NCI-H446 treated with DMSO at 0.1 percent for 48 hours (cell line): ENCODE measurements at places on chromosomes 7 and 10.

DNA sequence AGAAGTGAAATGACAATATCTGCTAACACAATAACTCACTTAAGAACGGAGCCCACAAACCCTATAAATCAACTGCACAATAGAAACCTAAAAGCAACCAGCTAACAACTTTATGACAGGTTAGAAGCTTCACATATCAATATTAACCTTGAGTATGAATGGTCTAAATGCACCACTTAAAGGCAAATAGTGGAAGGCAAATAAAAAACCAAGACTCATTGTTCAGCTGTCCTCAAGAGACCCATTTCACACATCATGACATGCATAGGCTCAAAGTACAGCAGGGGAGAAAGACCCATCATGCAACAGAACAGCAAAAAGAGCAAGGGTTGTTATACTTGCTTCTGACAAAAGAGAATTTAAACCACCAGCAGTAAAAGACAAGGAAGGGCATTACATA lies 46.8 kb downstream of the CDC14C start:
- no peak for DNase-seq

- no peak for DNase-seq
Observed at GRCh38 chr7:101804967-101805366, 12.5 kb upstream of the CUX1 start.

- no peak for DNase-seq
Observed at GRCh38 chr7:42902331-42902730, 9.5 kb downstream of the C7orf25 start.

DNA sequence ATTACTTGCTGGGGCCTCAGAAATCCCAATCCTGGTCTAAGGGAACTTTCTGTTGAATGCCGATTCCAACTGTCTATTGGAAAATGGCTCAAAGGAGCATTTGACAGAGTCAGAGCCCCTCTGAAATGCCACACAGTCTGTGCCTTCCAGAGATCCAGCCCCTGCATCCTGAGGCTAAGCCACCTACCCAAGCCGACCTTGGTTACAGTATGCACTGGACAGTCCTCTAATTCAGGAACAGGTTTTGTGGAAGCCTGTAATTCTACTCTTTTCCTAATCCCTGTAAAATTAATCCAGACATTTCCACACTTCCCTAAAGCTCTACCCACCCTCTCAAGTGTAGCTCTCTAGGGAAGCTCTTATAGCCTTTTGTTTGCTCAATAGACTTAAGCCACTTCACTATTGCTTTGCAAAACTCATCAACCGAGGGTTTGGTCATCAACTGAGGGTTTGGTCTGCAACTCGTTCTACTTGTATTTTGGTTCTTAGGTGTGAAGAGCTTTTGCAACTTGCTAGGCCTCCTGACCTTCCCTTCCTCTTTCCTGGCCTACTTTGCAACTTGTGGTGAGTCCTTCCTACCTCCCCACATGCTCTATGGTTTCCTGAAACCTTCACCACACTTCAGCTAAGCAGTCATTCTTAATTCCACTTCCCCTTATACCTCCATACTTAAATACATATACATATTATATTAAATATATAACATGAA lies 364.8 kb downstream of the SFMBT2 start:
- no peak for DNase-seq

DNA sequence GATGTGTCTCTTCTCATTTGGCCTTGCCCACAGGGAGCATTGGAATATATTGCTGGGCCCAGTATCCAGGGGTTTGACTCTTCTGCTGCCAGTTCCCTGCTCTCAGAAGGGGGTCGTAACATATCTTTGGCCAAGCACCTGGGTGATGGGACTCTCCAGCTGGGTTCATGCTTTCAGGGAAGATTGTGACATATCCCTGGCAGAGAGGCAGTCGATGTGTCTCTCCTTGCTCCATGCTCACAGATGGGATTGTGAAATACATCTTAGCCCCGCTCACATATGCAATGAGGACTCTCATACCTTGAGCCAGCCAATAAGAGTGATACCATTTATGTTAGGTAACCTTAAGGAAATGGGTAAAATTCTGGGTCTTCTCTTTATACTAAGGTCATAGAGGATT lies 39.2 kb upstream of the ZNF680 start:
- DNase-seq, result no peak

DNA sequence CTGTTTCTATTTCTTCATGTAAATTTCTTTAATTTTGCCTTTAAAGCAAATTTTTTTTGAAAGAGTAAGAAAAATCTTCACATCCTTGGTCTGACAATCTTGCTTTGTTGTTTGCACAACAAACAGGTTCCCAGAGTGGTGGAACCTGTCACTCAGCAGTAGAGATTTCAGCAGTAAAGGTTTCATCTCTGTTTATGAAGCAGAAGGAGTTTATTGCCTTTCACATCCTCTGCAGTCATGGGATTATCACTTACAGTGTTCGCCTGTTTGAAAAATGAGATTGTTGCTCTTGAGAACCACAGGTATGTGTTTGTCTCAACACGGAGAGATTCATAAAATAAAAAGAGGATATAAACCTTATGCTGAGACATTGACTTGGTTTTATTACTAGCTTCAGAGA lies 342.6 kb downstream of the IPMK start:
- no peak for DNase-seq

GRCh38 chr7:142345811-142346210 lies 88.0 kb upstream of the PRSS58 start:
- DNase-seq, result no peak

DNA sequence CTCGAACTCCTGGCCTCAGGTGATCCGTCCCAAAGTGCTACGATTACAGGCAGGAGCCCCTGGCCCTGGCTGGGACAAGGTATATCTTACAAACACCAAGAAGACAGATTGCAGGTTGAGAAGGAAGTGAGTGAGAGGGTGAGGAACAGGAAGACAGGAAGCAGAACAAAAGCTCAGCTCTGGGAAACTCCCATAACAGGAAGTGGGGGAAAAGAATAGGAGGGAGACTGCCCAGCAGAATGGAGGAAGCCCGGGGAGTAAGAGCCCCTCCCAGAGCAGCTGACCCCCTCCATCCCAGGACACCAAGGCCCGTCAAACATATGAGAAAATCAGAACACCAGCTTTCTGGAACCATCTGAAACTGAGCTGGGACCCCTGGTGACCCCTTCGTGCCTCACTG lies 2.9 kb downstream of the TECPR1 start:
- DNase-seq, result no peak

GRCh38 chr10:111767661-111768060 lies 415.9 kb downstream of the GPAM start:
- DNase-seq, result no peak

GRCh38 chr7:21616796-21617436 lies 74.1 kb downstream of the DNAH11 start:
- DNase-seq, result no peak

GRCh38 chr7:134539380-134540004 lies 9.4 kb upstream of the AKR1B15 start:
- DNase-seq, result no peak

- no peak for DNase-seq
Observed at GRCh38 chr10:42935466-42935865, 141.4 kb upstream of the RET start.

GRCh38 chr10:86106616-86107015 lies 260.0 kb downstream of the GRID1 start:
- no peak for DNase-seq

DNA sequence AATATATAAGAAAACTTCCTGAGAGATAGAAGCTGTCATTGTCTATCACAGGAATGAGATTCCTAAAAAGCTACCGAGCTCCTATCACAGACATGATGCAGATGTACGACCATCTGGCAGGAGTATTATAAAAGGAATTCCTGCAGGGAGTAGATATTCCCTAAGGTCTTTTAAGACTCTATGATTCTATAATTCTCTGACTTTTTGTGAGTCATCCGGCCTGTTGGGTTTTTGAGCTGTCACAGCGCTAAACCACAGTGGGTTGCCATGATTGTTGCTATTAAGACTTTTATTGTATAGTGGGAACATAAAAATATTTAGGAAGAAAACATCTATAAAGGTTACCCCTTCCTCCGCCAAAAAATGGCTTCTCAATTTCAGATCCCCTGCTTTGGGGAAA lies 223.4 kb downstream of the BMPER start:
- peak; percentile 30 for DNase-seq

DNA sequence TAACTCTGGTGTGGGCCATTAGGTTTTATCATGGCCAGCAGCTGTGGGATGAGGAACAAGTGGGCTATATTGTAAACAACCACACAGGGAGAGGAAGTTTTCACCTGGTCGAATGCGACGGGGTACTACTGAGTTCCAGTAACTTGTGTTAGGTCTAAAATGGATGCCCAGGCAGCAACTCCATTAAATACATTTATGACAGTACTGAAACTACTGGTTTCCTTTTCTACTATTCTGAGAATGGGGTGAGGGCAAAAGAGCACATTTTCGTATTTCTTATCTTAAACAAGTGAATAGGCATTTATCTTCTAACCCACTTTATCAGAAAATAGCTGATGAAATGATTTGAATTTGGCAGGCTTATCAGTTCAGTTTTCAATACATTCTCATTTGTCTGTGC lies 109.7 kb downstream of the C1GALT1 start:
- DNase-seq, result no peak

GRCh38 chr10:29496341-29497162 lies 138.2 kb downstream of the SVIL start:
- DNase-seq, result no peak

GRCh38 chr7:112898432-112899290 lies 108.5 kb upstream of the TMEM168 start:
- DNase-seq, result peak; percentile 28

GRCh38 chr7:151272405-151272804 lies 23.9 kb upstream of the SMARCD3 start:
- DNase-seq, result no peak

GRCh38 chr7:90717296-90718060 lies 121.4 kb downstream of the CDK14 start:
- no peak for DNase-seq

DNA sequence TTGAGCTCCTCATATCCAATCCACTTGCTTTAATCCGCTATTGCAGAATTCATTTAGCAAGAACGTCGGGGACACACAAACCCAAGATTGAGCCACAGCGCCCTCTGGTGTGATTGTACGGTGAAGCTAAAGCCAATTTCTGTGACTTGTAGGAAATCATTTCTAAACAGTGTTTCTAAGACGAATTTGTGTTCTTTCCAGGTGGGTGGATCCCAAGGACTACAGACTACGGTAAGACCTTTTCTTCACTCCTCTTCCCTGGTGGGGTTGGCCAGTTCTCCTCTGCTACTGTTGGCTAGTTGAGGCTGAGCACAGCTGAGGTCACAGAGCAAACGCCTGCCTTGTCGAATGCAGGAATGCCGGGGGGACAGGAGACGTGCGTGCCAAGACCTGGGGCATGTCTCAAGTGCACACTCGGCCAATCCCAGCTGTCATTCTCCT lies 5.2 kb downstream of the DMBT1 start:
- DNase-seq, result peak; percentile 38

GRCh38 chr10:89275383-89275782 lies 23.8 kb upstream of the LIPA start:
- DNase-seq, result no peak

DNA sequence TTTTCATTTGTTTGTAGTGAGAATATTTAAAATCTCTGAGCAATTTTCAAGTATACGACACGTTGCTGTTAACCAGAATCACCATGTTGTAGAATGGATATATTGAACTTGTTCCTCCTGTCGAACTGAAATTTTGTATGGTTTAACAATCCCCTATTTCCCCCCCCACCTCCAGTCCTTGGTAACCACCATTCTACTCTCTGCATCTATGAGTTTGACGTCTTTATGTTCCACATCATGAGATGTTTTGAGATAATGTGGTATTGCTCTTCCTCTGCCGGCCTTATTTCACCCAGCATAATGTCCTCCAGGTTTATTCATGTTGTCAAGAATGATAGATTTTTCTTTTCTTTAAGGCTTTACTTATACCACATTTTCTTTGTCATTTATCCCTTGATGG lies 17.4 kb upstream of the PRKCQ start:
- DNase-seq, result no peak

DNA sequence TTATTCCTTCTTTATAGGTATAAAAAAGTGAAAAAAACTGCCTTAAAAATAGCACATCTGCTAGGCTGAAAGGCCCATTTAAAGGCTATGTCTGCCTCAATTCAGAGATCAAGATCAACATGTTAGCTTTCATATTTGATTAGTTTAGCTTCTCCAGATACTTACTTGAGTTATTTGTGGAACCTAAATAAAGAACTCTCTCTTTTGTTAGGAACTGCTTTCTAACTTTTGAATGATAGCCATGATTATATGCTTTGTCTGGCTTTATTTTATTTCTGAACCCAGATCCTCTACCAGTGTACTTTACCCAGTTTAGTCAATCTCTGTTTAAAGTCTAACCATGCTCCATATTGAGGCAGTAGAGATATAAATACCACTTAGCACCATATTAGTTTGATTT lies 515.5 kb upstream of the SEMA3D start:
- DNase-seq, result no peak

GRCh38 chr10:48451969-48452878 lies 145.7 kb downstream of the MAPK8 start:
- DNase-seq, result no peak

- DNase-seq, result no peak
Observed at GRCh38 chr7:130372402-130373165, 7.7 kb upstream of the CPA1 start.

DNA sequence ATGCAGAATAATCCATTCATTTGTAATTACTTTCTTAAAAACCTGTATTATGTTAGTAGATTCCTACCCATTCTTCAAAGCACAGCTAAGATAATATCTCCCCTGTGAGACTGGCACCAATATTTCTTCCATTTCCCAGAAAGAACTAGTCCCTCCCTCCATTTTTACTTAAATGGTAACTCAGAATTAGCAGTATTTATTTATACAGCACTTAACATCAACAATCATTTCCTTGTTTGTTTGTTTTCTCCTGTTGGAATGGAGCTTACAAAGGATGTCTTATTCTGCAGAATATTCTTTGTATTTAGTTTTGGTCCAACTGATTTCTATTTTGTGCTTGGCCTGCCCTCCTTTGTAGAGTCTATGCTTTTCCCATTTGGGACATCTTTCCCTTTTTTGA lies 32.1 kb upstream of the PTPN12 start:
- no peak for DNase-seq

GRCh38 chr7:2476776-2477446 lies 713 bp upstream of the GRIFIN start:
- DNase-seq, result no peak

DNA sequence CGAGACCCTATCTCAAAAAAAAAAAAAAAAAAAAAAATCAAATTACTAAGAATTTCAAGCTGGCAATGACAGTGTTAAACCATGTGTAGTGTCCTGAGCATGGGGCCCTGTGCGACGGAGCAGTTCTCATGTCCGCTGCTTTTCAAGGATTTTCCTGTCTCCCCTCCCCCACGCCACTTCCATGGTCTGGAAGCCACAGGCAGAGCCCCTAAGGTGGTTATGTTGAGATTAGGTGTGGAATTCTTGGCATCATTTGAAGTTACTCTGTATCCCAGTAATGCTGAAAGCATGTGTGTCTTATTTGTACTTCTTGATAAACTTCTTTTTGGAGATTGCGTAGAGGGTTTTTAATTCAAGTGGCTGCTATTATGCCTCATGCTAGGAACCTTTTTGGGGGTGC lies 65.2 kb downstream of the PFKFB3 start:
- DNase-seq, result no peak
